GOT3 (cell line): ENCODE measurements at places on chromosomes 1 and 21.

DNA sequence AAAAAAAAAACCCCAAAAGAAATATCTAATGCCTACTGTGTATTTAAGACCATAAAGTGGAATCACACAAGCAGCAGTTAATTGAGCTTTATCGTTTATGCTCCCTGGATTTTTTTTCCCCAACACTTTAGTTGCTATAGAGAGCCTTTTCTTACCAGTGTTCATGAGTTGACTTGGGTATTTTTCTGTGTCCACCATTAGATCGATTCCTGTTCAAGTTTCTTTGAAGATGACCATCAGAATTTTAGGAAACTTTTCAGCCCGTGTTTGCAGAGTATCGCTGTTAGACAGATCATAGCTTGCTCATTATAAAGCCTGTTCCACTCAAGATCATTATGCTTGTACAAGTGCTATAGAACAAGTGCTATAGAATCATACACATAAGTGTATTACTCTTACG, 1.5 kb downstream of the RALGPS2 start:
- no peak for DNase-seq

DNA sequence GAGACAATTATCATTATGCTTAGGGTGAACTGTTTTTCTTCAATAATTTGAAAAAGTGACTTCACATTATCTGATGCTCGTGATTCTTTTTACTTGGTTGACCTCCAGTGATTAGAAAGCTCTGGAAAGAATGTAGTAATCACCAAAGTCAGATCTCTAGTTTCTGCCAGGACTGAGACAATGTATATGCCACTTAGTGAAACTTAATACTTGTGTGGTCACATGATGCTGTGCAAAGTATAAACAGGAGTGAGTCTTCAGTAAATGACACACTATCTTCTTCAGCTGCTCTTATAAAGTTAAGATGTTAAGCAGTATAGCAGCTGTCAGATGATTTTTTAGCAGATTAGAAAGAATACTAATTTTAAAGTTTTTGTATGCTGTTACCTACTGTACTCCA, 17.2 kb downstream of the VCAM1 start:
- DNase-seq: no peak

DNA sequence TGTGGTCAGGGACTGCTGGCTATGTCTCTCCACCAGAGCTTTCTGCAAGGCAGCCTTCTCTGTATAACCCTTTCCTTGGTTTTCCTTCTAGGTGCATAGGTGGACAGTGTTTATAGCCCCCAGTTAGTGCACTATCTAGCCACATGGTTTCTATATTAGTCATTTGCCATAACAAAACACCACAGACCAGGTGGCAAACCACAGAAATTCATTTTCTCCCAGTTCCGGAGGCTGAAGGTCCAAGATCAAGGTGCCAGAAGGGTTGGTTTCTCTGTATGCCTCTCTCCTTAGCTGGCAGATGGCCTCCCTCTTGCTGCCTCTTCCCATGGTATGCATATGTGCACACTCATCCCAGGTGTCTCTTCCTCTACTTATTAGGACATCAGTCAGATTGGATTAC, 106.4 kb downstream of the KAZN start:
- no peak for DNase-seq

GRCh38 chr1:210377731-210378333, 49.1 kb downstream of the HHAT start:
- DNase-seq: no peak

DNA sequence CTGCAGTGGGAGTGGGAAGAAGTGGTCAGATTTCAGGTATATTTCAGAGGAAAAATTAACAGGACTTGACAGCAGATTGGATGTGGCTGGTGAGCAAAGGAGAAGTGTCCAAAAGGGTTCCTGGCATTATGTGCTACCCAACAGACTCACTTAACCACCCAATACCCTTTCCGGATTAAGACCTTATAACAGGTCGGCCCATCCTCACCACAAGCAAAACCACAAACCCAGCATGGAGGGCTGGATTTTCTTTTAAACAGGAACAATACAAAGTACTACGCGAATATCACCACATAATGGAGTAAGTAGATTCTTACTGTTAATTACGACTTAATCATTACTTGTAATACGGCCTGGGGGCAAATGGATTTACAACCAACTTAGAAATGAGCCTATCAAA, 59.2 kb downstream of the WDR64 start:
- DNase-seq: no peak

- DNase-seq: no peak
These were observed 22.3 kb upstream of the AGPAT3 start for GRCh38 chr21:43842742-43843141.

- DNase-seq: no peak
These were observed 398.8 kb downstream of the TGFB2 start for GRCh38 chr1:218743861-218744505.

- DNase-seq: no peak
These were observed 4.8 kb downstream of the ETV3 start for GRCh38 chr1:157133426-157133825.

DNA sequence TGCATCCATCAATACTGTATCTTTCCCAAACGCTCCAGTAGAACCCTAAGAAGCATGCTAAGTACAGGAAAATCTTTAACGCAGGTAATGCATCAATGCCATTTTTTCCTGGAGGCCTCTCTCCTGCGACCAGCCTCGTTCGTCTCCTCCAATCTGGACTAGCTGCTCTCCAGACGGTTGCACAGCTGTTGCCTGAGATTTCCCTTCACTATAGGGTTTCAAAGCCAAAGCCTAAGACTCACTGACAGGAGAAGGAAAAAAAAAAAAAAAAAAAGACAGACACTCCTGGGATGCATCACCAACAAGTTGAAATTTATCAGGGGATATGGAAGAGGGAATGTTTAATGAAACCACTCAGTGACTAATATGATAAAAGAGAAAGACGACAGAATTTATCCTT, 93.0 kb downstream of the APP start:
- no peak for DNase-seq

DNA sequence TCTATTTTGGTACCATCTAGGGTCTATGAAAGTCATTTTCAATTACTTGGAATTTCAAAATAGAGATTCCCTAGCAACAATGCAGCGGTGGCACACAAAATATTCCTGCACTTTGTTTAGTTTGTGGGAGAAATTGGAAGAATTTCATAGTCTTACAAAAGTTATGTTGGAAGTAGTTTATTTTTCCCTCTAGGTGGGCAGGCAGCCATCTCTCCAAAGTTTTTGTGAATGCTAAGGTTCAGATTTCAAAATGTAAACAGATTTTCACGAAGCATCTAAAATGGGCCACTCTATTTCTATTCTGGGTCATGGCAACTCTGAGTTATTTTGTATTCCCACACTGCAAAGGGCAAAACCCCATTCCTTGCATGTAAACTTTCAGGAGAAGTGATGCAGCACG, 8.0 kb downstream of the SMCP start:
- no peak for DNase-seq

GRCh38 chr1:207669528-207670009, 24.6 kb downstream of the CR1L start:
- no peak for DNase-seq

DNA sequence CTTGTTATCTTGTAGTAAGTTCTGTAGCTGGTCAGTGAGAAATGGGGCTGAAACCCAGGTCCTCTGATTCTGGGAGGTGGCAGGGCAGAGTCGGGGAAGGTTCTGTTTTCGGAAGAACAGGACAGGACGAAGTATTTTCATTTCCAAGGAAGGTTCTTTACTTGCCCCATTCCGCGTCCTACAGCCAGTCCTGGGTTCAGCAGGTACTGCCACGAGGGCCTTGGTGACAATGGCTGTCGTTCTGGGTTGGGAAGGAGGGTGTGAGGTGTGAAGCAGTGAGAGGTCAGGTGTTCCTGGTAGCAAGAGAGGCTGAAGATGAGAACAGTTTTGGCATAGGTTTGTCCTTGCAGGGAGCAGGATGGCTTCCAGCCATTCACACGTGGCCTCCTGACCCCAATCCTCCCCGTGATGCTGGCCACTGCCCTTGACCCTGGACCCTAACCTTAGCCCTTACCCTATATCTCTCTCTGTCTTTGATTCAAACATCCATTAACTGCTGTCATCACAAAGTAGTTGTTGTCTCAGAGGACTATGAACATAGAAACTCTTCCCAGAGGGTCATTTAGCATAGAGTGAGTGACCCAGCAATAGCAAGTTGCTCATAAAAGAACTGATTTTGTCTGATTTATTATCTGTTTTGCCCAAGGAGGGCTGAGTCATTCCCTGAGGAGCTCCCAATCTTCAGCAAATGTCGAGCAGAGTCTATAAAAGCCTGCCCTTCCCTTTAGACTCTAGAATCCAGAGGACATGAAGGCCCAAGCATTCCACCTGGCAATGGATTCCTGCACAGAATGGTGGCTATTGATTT, 25.0 kb downstream of the VASH2 start:
- no peak for DNase-seq

- DNase-seq: no peak
These were observed 3.7 kb upstream of the SLC1A7 start for GRCh38 chr1:53145942-53146708.

DNA sequence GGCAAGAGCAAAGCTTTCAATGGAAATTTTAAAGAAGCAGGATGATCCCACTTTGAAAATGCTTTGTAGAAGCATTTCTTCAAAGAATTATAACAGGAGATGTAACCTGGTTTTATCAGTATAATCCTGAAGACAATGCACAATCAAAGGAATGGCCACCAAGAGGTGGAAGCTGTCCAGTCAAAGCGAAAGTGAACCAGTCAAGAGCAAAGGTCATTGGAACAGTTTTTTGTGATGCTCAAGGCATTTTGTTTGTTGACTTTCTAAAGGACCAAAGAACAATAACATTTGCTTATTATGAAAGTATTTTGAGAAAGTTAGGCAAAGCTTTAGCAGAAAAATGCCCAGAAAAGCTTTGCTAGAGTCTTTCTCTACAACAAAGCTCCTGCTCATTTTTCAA, 5.5 kb upstream of the CD84 start:
- no peak for DNase-seq

GRCh38 chr1:237205400-237206064, 163.5 kb downstream of the RYR2 start:
- no peak for DNase-seq

DNA sequence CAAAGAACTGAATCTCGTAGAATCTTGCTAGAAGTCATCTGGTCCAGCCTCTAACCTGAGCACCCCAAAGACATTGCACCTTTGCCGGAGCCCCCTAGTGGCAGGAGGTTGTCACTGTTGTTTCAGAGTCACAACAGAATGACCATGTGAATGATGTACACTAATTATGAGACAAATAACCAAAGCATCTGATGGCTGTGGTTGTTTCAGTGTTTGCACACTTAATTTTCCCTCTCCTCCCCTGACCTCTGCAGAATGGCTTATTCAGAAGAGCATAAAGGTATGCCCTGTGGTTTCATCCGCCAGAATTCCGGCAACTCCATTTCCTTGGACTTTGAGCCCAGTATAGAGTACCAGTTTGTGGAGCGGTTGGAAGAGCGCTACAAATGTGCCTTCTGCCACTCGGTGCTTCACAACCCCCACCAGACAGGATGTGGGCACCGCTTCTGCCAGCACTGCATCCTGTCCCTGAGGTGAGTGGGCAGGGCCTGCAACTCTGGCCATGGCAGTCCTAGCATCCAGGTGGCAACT, 26.4 kb downstream of the TRAF5 start:
- DNase-seq: no peak
